Stimulated activated CD8-positive, alpha-beta memory T cell treated with anti-CD3 and anti-CD28 coated beads, Interleukin-2, amount 100 ng/mL, for 1 hour (primary cell): ENCODE measurements at places on chromosomes 16 and 17.
A peak's percentile ranks its signal among the peaks of the same experiment; 100 is the strongest.

DNA sequence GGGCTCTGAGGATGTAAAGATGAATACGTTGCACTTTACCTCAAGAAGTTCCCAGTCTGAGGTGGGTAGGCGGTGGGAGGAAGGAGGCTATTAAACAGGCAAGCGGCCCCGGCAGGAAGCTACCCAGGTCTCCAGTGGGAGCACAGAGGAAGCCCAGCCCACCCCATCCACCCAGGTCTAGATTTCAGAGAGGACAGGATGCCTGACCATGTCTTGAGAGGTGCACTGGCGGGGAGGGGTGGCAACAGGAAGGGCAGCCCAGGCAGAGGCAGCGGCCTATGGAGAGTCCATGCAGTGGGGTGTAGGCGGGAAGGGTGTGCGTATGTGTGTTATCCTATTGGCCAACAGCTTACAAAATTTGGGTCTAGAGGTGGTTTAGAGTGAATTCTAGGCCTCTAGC lies 13.9 kb downstream of the SARM1 start:
- DNase-seq = no peak

DNA sequence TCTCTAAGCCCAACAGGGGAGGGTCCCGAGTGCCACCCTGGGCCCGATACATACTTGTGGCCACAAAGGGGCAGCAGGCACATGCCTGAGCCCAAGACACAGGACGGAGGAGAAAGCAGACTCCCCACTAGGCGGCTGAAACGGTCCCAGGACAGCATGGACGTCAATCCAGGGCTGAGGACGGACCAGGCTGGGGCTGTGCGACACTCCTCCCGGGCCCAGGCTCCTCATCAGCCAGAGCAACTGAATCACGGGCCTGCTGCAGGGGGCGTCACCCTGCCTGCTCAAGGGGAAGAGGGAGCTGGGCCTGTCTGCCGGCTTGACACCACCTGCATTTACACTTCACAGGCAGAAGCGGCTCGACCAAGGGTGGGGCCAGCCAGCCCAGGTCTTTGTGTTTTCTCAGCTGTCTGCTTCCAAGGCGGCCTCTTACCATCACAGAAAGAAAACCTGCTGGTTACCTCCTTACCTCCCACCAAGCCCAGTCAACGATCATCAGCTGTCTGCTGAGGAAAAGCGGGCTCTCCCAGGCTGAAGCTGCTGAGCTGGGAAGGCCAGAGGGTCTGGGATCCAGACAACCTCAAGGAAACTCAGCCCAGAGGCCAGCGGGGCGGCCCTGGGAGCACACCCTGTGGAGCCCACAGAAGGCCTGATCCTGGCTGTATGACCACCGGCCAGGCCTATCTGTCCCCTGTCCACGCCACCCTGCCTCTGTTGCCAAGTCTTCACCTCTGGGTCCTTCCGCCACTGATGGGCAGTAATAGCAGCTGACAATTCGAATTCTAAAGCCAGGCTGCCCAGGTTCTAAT lies 26.4 kb downstream of the KIFC3 start:
- DNase-seq = no peak

DNA sequence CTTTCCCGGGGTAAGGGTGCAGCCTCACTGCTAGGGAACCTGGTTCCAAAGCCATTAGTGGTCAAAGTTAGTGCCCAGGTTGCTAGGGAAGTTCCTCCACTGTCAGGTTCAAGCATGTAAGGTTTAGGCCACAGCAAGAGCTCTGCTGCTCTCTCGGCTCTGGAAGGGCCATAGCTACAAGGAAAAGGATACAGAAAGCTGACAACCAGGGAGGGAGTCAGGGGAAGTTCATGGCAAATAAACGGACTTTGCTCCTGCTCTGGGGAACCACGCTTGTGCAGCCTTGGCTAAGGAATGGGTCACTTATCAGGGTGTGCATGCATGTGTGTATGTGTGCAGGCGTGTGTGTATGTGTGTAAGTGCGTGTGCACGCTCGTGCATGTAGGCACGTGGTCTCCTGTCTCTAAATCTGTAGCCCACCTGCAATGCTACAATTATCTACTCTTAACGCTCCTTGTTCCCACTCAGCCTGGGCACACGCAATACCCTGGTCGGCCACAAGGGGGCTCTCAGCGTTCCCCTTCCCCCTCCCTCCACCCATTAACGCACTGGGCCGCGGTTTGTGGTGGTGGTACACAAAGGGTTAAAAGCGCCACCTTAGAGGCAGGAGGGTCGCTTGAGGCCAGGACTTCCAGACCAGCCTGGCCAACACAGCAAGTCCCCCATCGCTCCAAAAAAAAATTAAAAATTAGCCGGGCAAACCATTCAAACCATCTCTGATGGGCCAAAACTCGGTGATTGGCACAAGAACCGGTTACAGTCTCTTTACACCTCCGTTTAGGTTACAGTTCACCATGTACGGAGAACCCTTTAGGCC lies 48.4 kb upstream of the KDM8 start:
- peak; percentile 44 for DNase-seq

GRCh38 chr17:56593646-56594319 lies at the start of gene NOG:
Gene NOG (plus strand): TSS chr17:56593699. CDS start chr17:56594224, 525 bp downstream.
- no peak for DNase-seq

DNA sequence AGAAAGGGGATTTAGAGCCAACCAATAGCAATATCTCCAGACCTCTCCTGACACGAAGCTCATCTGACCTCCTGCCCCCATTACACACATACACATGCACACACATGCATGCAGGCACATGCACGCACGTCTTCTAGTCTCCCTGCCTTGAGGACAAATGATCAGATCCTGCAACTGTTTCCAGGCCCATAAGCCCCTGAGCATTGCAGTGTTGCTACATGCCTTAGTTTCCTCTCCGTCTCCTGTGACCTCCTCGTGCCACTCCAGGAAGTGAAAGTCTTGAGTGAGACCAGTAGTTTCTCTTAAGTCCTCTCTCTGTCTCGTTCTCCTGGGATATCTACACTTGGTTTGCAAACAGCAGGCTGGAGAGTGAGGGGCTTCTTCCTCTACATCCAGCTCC lies 8.2 kb downstream of the CIITA start:
- DNase-seq = no peak

GRCh38 chr17:9519583-9520272 lies 55.9 kb downstream of the STX8 start:
- no peak for DNase-seq

DNA sequence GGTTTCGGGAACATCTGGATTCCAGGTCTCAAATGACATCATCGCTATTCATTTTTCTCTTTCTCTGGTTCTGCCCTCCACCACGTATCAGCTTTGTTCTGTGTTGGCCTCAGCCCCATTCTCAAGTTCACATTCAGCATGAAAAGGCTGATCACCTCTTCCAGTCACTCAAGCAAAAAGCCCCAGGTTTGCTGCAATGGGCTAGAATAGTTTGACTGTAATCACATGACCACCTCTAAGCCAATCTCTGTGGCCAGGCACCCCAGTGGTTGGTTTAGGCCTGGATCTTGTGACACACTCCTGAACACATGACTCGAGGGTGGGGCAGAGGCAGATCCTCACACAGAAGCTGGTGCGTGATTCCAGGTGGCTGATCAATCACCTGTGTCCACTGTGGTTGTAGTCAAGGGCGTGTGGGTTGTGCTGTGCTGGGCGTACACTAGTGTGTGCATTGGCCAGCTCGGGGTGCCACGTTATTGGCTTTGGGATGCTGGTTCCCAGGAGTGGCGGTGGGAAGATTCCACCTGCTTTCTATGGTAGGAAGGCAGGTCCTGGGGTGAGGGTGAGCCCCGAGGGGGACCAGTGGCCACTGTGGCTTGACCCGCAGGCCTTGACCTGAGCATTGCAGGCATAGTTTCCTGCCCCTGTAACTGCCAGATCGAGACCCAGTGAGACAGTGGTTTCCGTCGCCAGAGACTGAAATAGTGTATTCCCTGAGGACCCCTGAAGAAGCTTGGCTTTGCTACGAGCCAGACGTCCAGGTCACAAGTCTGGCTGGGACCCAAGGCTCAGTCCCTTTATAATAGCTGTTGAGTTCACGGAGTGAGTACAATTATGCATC lies 12.0 kb downstream of the EEF2K start:
- DNase-seq = no peak

- no peak for DNase-seq
These were observed 43.4 kb downstream of the METTL16 start for GRCh38 chr17:2468270-2468669.

GRCh38 chr17:75086496-75087181 lies 1.1 kb upstream of the SLC16A5 start:
- no peak for DNase-seq

GRCh38 chr17:14469971-14470370 lies 169.1 kb downstream of the HS3ST3B1 start:
- DNase-seq = no peak

- no peak for DNase-seq
These were observed 63.7 kb upstream of the AMZ2 start for GRCh38 chr17:68184141-68184571.

DNA sequence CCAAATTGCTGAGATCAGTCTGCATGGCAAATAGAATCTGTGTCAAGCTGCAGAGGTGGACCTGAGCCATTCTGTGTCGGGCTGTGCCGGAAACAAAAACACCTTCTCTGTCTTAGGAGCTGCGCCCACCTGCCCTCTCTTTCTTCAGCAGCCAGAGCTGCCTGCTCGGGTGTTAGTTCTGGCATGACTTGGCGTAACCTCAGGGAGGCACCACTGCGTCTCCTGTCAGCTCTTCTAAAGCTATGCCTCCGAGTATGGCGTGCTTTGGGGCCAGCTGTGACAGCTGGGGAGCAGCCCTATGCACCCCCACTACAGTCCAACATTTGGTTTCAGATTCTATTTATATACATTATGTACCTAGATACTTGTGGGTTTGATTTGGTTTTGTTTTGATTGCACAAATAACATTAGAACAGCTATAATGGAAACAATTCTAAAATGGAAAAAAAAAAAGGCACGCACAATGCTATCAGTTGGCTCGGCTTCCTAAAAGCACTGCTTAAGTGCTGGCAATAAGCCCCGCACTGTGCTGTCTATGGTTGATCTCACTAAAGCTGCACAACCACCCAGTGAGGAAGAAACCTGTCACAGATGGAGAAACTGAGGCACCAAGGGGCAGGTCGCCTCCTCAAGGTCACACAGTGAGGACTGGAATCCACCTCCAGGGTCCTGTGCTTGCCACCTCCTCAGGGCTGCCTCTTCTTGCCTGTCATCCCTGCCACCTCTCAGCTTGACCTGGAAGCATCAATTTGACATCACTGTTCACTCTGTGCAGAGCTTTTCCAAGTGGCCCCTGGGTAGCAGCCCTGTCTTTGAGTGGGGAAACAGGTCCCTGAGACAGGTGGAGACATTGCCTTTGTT lies 18.7 kb upstream of the ADGRG1 start:
- DNase-seq = no peak

GRCh38 chr17:74647871-74648672 lies 24.5 kb upstream of the CD300E start:
- DNase-seq = no peak

DNA sequence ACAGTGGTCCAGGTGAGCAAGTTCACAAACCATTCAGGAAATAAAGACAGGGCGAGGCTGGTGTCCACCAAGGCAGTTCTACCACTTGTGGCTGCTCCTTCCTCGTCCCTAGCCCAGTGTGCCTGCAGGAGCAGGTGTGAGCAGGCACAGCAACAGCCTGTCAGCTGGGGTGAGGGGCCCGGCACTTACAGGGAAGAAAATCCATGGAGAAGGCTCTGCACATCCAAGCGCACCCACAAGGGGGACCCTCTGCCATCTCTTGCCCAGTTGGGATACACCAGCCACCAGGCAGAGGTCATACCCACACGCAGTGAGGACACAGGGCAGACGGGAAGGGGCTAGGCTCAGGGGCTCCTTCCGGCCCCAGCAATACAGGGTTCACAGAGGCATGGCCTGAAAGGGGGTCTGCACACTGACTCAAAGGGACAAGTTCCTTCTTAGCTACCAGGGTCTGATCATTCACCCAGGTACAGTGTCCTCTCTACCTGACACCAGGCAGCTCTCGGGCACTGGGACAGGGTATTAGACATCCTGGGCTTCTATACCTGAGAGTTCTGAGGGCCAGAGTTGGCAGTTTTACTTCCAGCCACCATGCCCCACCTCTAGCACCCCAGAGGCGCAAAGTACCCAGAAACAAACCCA lies 27.0 kb downstream of the CDIP1 start:
- DNase-seq = no peak

- DNase-seq = no peak
These were observed 58.3 kb downstream of the NTN1 start for GRCh38 chr17:9079461-9080103.

DNA sequence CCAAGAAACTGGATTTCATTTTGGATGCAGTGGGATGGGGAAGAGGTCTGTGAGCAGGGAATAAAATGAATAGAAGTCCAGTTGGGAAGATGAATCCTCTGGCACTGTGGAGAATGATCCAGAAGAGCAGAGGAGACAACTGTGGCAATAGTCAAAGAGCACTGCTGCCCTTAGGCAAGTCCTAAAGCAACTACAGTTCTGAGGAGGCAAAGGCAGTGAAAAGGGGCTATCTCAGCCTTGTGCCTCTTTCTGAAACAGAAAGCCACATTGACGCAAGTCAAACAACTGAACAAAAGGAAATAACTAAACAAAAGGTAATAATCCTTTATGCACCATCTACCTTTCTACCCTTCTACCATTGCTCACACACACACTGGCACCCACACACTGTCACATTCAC lies 238.0 kb upstream of the AXIN2 start:
- DNase-seq = no peak

GRCh38 chr17:81601525-81602120 lies 35.3 kb downstream of the NPLOC4 start:
- peak; percentile 16 for DNase-seq

DNA sequence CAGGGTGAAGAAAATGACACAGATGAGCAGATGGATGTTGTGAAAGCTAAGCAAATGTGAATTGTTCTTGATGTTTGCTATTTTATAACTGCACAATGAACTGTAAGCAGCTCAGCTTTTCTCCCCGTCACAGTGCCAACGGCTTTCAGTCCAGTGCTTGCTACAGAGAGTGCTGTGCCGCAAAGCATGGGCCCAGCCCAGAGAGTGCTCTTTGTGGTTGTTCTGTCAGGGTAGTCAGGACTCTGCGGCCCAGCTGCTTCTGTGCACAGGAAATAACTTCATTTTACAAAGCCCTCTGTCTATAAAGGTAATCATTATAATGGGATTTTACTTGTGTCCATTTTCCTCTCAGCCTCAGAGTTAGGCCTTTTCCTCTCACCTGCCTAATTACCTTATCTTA lies 39.1 kb downstream of the CDRT15 start:
- no peak for DNase-seq

DNA sequence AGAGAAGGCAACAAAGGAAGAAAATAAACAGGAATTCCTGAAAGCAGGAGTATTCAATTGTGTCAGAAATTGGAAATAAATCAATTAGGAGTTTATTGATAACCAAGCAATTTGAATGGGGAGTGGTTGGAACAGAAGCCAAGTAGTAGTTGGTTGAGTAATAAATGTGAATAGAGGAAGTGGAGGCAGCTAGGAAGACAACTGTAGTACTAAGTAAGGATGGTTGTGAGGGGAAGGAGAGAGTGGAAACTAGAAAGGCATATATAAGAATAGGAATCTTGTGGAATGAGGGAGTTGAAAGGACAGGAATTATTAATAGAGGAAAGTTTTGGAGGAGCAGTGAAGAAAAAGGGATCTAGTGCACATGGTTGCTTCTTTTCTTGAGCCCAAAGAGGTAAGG lies 34.4 kb downstream of the NFAT5 start:
- DNase-seq = no peak

DNA sequence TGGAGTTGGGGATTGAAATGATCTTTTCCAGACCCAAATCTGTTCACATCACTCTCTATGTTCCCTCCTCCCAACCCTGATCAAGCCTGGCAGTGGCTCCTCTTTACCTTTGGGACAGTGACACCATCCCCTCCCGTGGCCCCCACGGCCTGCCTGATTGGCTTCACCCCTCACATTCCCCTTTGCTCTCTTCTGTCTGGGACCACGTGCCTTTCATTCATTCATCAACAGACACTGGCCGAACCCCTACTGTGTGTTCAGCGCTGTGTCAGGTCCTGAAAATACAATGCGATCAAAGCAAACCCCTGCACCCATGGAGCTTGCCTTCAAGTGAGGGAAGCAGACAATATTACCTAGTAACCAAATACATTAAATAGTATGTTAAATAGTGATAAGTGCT lies 2.2 kb upstream of the ALOX12B start:
- no peak for DNase-seq
